ENCODE measurements at places on chromosomes 7 and 10.
A peak's percentile ranks its signal among the peaks of the same experiment; 100 is the strongest.

- DNase-seq, result no peak
Observed at GRCh38 chr10:124262234-124262865, 156.4 kb downstream of the OAT start.

GRCh38 chr7:41261080-41261479, 441.8 kb downstream of the INHBA start:
- DNase-seq, result no peak

- no peak for DNase-seq
Observed at GRCh38 chr10:65142641-65143435, 1621.6 kb downstream of the REEP3 start.

DNA sequence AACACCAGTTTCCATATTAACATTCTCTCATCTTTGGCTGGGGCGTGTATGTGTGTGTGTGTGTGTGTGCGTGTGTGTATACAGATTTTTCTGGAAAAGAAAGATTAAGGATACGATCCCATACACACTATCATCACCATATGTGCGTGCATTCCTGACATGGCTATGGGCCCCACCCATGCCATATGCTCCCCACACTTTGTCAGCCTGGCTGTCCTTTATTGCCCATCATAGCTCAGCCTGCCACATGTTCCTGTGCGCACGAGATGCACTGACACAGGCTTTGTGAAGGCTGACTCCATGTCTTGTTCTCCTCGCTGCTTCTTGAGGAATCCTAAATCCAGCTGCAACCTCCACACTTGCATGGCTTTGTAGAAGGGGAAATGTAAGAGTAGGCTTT, 984.1 kb downstream of the LRMDA start:
- peak; percentile 31 for DNase-seq

- no peak for DNase-seq
Observed at GRCh38 chr7:80654887-80655340, 16.5 kb downstream of the CD36 start.

GRCh38 chr7:17086403-17086802, 204.6 kb upstream of the AGR3 start:
- no peak for DNase-seq

DNA sequence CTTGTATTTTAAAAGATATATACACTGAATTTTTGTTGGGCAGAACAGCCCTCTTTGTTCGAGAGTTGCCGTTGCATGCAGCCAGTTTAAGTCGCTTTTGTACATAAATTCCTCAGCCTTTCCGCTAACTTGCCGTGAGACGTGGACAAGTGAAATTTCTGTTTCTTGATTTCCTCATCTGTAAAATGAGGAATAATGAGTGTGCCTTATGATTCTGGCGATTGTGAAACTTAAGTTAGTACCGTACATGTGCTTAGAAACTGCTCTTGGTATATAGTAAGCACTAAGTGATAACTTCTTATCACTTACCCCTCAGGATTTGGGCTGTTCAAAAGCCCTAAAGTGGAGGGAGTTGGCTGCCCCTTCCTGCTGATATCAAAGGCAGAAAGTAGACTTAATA, 1.4 kb downstream of the CCNJ start:
- peak; percentile 59 for DNase-seq

DNA sequence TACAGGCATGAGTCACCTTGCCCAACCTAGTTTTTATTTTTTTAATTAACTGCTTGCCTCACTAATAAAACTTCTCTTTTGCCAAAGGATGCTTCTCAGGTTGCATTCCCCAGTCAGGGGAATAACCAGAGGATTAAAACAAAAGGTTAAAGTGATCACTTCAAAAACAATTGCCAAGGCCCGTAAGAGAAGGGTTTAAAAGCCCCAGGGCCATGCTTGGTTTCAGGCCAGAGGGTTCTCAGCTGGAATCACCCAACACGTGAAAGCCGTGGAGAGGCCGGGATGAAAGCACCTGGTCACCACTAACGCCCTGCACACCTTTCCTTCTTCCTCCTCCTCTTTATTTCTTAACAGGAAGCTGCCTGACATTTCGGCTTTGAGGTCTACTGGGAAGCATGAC, 587.5 kb downstream of the PTPRN2 start:
- DNase-seq, result no peak

DNA sequence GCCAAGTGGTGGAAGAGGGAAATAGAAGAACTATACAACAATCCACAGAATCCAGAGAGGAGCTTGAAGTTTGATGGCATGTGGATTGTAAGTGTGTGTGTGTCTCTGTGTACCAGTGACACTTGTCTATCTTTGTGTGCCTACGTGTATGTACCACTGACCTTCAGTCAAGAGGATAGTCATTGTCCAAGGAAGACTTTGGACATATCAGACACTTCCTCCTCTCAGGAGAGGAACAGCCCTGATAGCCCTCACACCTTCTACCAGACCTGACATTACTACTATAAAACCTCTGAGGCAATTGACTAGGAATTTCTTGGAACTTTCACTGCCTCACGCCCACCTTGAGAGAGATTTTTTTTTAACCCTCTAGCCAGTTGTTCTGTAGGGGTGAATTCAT, 19.6 kb upstream of the MGAM2 start:
- DNase-seq, result no peak

DNA sequence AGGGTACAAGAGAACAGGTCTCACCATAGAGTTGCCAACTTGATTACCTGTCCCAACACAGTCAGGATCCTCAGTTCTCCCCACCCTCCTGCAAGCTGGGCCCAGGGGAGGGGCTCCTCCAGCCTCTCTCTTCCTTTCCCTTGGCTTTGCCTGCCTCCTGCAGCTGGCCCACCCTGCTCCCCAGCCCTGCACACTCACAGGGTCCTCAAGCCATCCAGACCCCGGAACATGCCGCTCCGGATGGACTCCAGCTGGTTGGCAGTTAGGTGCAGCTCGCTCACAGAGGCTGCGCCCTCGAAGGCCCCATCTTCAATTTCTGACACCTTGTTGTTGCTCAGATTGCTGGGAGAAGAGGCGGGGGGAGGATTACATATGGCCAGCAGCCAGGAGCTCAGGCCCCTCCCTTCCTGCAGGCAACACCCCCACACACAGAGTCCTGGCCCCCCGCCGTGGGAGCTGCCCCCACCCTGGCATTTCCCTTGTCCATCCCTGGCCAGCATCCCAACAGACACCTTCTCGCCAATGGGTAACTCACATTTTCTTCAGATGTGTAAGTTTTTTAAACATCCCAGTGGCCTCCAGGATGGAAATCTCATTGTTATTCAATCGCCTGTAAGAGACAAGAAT, 139.2 kb downstream of the SLIT1 start:
- no peak for DNase-seq

GRCh38 chr10:62795762-62796161, 8.8 kb upstream of the ADO start:
- DNase-seq, result no peak

DNA sequence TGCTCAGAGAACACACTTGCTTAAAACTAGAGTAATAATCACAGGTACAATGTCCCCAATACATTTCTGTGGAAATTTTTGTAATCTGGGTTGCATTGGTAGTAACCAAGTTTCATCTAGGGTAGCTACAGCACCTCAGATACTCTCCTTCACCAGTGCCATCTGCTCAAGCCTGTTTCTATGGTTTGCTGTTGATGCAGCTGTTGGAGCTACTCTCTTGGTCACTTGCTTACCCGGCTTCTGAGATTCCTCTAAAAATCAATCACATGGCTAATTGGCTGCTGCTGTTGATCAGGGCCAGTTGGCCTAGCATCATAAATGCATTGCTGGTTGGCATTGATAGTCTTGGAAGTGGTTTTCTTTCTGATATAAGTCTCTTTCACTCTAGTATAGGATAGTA, 220.8 kb downstream of the BICC1 start:
- DNase-seq, result no peak

DNA sequence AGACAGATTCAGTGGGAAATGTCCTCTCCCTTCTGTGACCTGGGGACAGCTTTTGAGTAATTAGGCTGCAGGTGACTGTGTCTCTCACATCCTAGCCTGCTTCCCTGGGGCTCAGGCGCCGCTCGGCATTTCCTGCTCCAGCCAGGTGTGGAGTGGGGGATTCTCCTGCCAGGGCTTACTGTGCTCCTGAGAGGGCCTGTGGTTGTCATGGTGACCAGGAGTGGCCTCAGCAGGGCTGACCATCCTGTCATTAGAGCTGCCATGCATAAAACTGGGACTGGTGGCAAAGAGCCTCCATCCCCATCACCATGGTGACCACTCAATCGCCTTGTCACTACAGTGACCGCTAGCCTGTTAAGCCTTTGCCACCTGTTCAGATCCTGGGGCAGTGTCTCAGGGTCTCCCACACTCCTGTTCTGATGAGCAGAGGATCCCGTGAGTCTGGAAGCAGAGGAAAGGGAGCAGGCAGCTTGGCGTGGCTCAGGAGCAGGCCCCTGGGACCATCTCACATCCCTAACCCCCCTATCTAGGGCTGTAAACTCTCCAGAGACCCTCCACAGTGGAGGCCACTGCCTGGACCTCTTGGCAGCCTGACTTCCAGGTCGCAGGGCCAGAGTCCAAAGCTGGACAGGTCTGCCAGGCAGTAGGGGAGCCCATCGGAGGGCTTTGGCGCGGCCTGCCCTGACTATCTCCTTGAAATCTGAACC, at the start of gene GCK:
GCK (minus strand) TSS at position 154 of the 707 bp plus-strand sequence. CDS start 486 bp downstream, outside the sequence.
- no peak for DNase-seq

DNA sequence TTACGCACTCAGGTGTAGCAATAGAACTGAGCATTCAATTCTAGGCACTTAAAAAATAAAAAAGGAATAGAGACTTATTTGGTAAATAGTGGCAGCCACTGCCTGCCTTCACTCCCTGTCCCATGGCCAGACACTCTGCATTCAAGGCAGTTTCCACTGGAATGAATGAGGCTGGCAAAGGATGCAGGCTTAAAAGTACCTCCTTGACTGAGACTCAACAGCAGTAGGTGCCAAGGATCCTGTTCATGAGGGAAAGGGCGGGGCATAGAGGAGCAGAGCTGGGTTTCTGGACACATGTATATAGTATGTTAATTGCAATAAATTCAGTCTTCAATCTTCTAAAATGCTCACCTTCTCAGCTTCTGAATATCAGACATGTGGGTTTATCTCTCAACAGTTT, 242.6 kb downstream of the PHF14 start:
- no peak for DNase-seq

DNA sequence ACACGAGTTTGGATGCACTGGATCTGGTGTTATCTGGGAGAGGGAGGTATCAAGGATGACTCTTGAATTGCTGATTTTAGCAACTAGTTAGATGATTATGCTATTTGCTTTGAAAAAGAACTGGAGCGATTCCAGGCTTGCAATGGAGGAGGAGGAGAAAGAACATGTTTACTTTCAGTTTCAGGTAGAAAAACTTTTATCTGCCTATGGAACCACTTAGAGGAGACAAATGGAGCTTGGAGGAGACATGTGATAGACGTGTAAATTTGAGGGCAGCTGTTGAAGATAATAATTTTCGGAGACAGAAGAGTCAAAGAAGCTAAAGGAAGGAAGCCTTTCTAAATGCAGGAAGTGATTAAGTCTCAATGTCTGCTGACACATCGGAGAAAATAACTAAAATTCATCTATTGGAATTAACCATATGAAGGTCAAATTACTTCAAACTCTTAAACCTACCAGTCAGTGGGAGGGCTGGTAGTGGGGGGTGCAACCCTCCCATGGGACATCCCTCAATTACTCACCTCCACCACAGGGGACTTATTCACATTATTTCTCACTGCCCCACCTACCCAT, 56.4 kb upstream of the GNAI1 start:
- DNase-seq, result peak; percentile 12

DNA sequence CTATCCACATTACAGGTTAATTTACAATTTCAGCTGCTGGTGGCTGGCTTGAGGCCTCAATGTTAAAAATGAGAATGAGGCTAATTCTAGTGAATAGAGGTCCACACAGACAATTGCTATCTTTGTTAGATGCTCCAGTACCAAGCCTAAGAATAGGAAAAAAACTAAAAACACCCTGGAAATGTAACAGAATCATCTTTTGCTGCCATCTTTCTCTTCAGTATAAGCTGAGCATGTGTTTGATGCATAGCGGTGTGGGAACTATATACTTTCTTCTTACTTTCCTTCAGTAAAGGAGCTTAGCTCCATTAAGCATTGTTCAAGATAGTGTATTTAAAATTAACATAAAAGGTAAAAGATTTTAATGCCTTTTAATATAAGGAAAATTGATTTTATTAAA, 5.6 kb downstream of the TMEM229A start:
- no peak for DNase-seq
